ENCODE measurements at places on chromosomes 5 and 9.

DNA sequence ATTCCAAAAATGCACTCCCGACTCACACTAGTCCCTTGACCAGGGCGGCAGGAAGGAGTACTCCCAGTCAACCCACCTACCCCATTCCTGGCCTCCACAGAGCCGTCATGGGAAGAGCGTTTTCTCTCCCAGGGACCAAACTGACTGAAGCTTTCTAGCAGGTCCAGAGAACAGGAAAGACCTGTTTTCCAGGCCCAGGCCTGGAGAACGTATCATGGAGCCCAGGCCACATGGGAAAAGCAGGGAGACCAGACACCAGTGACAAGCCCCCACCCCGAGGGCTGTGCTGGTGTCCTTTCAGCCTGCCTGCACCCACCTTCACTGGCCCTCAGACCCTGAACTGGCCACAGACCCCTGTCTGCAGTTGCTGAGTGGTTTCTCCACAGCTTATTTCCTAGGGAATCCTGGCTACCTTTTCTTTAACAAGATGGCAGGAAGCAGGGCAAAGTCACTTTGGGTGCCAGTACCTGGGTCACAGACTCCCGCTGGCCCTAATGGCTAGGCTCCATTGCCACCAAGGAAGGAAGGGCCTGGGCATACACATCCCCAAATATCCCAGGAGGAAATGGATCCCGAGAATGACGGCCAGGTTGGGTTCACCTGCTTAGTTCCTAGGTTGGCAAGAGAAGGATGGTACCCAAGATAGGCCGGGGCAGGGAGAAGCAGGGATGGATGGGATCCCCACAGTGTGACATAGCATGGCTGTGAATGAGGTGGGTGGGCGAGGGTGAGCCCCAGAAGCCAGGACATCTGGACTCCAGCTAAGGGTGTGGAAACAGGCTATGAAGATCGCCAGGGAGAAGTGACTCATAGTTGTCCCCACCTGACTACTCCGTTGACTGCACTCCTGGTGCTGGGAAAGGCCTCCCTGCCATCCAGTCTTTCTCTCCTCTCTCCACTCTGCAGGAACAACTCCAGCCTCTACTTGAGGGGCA, 12.2 kb downstream of the CCNI2 start:
- no peak for DNase-seq

DNA sequence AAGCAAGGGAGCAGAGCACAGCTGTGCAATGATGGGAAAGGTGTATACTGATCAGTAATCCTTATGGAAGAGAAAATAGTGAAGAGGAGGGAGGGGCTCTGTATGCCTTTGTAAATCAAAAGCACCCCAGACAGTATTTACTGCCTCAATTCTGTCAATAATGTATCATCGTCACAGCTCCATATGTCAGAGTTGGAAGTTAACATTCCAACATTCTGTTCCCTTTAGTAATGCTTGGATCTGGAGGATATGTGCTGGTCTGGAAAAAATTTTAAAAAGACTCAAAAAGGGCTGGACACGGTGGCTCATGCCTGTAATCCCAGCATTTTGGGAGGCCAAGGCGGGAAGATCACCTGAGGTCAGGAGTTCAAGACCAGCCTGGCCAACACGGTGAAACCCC, 310.4 kb downstream of the ACTL7B start:
- DNase-seq = no peak

DNA sequence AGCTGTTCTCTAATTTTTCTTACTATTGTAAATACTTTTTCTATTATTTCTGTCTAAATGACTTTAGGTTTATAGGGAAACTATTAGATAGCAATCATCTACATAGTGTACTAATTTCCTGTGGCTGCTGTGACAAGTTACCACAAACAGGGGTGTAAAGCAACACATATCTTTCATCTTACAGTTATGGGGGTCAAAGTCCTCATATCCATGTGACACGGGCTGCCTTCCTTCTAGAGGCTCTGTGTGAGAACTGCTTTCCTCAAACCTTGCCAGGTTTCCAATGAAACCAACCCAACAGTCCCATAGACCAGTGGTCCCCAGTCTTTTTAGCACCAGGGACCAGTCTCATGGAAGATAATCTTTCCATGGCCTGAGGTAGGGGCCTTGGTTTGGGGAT, 189.1 kb downstream of the ROR2 start:
- DNase-seq = no peak

GRCh38 chr9:98287384-98287783, 31.9 kb upstream of the TBC1D2 start:
- no peak for DNase-seq

DNA sequence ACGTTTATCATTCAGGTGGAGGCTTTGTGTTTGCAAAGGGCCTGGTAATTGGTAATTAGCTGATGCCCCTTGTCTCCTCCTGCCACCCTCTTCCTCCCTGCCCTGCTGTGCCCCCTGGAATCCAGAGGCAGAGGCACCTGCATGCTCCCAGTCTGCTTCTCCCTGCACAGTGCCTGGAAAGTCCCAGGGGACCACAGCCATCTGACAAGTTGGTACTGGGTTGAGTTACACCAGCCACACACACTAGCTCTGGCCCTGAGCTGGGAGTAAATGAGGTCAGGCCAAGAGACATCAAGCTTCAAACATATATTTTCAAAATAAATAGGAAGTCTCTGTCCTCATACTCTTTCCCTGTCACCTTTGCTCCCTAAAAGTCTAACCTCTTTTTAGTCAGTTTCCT, 56.3 kb downstream of the INSYN2B start:
- DNase-seq = no peak

DNA sequence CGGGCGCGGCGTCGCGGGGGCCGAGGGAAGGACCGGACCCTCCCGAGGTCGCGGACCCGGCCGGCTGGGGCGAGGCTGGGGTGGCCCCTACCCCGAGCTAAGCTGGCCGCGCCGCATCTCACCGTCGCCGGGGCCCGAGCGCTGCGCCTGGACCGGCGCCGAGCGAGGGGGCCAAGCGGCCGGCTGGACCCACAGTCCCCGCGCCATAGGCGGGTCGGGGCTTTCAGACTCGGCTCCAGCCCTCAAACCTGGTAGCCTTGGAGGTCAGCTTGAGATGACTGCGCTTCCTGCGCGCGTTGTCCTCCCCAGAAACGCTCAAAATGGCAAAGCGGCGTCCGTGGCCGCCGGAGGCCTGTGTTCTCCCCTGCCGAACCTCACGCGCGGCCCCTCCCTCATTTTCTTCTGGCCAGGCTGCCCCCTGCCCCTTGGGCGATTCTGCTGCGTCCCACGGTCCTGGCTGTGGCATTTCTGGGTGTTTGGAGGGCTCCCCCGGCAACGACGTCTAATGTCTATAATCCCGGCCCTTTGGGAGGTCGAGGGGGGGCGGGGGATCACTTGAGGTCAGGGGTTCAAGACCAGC, 8.7 kb upstream of the GRIN1 start:
- DNase-seq = no peak

- DNase-seq = no peak
These were observed 10.6 kb upstream of the QSOX2 start for GRCh38 chr9:136255896-136256890.

Data from T-helper 9 cell (primary cell).